NCI-H146 (cell line): ENCODE measurements at places on chromosomes 16 and 17.

DNA sequence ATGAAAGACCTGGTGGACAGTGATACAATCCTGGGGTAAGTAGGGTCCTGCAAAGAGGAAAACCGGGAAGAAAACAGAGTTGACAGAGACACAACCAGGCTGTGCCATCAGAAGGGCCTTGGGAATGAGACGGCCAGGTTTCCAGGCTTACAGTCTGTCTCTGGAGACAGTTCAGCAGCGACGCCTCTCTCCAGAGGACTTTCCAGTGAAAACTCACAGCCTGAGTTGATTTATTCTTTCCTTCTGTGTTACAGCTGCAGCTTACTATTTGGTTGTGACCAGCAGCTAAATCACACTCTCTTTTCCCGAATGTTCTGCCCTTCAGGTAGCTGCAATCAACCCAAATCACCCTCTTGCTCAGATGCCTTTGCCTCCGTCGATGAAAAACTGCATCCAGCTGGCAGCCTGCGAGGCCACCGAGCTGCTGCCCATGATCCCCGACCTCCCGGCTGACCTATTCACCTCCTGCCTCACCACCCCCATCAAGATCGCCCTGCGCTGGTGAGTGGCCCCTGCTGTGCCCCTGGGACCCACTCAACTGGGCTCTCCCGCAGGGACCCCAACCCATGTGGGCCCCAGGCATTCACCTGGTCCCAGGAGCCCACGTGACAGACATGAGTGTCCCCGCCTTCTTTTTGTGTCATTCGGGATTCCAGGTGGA is 209.2 kb downstream of the RPTOR start:
- DNase-seq, result no peak

DNA sequence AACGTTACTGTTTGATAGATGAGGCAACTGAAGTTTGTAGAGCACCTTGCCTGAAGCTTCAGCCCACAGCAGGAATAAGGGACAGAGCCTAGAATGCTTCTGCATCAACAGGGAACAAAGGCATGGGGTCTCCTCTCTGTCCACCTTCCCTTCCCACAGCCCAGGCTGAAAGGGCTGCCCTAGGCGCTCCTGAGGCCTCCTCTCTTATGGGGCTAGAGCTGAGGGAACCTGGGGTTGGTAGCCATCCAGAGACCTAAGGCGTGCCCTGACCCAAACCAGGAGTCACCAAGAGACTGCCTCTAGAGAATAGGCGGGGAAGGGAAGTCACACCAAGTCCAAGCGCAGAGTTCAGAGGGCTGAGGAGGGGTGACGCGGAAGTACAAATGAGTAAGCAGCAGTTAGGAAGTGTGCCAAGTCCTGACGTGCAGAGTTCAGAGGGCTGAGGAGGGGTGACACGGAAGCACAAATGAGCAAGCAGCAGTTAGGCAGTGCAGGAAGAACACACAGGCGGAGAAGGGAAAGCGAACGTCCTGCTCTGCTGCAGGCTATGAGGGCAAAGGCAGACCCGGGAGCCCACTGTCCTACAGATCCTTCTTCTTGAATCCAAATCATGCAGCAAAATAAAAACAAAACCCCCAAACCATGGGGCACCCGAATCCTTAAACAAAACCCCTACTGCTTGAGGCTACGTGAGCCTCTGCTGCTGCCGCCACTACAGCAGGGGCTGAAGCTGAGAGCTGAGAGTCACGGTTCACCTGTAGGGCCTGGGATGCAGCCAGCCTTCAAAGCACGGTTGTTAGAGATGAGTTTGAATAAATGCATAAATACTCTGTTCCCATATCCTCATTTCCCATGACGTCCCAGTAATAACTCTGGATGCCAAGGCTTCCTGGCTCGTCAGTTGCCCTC is 2.7 kb upstream of the SPG7 start:
- DNase-seq, result no peak

DNA sequence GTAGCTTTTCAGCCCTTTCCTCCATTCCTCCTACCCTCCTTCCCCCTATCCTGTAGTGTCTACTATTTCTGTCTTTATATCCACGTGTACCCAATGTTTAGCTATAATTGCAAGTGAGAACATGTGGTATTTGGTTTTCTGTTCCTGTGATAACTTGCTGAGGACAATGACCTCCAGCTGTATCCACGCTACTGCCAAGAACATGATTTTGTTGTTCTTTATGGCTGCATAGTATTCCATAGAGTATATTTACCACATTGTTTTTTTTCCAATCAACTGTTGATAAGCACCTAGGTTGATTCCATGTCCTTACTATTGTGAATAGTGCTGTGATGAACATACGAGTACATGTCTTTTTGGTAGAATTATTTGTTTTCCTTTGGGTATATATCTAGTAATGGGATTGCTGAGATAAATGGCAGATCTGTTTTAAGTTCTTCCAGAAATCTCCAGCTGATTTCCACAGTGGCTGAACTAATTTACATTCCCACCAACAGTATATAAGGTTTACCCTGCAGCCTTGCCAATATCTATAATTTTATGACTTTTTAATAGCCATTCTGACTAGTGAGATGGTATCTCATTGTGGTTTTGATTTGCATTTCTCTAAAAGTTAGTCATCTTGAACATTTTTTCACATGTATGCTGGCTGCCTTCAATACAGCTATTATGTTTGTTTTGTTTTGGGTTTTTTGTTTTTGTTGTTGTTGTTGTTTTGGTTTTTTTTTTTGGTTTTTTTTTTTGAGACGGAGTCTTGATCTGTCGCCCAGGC is 10.9 kb upstream of the COPRS start:
- DNase-seq, result no peak

DNA sequence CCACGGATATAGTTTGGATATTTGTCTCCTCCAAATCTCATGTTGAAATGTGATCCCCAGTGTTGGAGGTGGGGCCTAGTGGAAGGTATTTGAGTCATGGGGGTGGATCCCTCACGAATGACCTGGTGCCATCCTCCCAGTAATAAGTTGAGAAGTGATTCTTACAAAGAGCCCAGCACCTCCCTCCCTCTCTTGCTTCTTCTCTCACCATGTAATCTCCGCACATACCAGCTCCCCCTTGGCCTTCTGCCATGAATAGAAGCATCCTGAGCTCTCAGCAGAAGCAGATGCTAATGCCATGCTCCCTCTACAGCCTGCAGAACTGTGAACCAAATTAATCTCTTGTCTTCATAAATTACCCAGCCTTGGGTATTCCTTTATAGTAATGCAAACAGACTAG is 41.9 kb upstream of the RBBP6 start:
- no peak for DNase-seq

DNA sequence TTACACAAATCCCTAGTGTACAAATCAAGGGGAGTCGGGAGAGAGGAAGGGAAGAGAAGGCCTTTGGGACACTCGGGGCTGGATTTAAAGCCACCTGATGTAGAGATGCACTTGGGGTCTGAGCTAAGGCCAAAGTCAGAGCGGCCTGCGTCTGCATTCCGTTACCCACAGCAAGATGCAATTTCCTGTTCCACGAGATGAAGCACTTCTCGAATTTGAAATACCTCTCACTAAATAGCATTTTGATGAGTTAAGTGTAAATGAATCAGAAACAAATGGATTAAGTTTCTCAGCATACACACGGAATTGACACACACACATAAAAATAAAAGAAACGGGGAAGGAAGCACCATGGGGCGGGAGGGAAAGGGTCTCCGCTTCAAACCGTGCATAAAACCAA is 386.0 kb downstream of the SOX9 start:
- DNase-seq, result no peak

DNA sequence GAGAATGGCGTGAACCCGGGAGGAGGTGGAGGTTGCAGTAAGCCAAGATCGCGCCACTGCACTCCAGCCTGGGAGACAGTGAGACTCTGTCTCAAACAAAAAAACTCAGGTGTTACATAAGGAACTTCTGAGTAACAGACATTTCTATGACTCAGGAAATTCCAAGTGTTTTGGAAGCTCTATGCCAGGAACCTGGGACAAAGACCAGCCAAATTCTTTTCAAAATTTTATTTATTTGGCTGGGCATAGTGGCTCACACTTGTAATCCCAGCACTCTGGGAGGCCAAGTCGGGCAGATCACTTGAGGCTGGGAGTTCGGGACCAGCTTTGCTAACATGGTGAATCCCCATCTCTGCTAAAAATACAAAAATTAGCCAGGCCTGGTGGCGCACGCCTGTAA is 5.2 kb upstream of the SH2B1 start:
- DNase-seq, result no peak

DNA sequence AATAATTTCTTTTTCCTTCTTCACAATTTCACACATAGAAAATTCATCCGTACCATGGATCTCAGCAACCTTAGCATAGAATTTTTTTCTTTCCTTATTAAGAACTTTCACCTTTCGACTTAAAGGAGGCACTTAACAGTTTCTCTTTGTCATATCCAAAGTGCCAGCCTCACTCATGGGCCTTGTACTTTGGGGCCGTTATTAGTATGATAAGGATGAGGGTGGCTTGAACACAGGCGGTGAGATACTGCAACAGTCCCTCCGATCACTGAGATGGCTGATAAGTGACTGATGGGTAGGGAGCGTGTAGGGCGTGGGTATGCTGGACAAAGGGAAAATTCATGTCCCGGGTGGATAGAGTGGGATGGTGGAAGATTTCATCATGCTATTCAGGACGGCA is 85.3 kb downstream of the OR1D5 start:
- DNase-seq, result no peak

DNA sequence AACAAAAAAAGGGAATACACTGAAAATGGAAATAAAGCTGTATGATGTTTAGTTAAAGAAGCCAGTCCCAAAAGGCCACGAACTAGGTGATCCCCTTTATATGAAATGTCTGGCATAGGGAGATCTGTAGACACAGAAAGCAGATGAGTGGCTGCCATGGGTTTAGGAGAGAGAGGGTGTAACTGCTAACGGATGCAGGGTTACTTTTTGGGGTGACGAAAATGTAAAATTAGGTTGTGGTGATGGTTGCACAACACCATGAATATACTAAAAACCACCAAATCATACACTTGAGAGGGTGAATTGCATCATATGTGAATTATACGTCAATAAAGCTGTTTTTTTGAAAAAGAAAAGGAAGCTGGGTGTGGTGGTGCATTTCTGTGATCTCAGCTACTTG is 99.6 kb downstream of the ADCY9 start:
- no peak for DNase-seq

GRCh38 chr17:49521471-49522356 is 26.6 kb downstream of the NGFR start:
- no peak for DNase-seq

- no peak for DNase-seq
Observed at GRCh38 chr17:12505866-12506265, 159.8 kb upstream of the MYOCD start.

- no peak for DNase-seq
Observed at GRCh38 chr17:6163612-6164333, 93.6 kb downstream of the WSCD1 start.

GRCh38 chr16:87618216-87618615 is 15.9 kb downstream of the JPH3 start:
- DNase-seq, result no peak

DNA sequence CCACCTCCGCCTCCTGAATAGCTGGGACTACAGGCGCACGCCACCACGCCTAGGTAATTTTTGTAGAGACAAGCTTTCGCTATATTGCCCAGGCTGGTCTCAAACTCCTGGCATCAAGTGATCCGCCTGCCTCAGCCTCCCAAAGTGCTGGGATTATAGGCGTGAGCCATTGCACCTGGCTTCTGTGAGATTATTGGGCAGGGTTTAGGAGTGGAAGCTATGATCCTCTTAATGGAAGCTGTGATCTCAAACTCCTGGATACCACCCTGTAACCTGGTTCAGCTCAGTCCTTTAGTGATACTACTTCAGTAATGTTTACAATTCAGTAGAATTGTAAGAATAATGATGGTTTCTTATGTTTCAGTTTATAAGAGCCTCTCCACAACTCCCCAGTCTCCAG is 14.1 kb downstream of the NFE2L1 start:
- DNase-seq, result no peak

- no peak for DNase-seq
Observed at GRCh38 chr17:79046916-79047280, 22.9 kb downstream of the C1QTNF1 start.

- DNase-seq, result no peak
Observed at GRCh38 chr16:85888405-85889331, 10.3 kb upstream of the IRF8 start.
